ENCODE measurements at places on chromosomes 16 and 17. TPM values are rescaled to one million over a fixed set of nuclear protein-coding genes. Genes with fewer than 3 reads are reported as not detected.

Gene SNX20
- total RNA-seq, result not detected

Gene CNGB1
- not detected for total RNA-seq

Gene CALCOCO2
- 14.5 TPM for total RNA-seq

Gene COX10
- 18.8 TPM for total RNA-seq

Gene MFSD11
- total RNA-seq, result 13.2 TPM

Gene HOXB7
- 12.1 TPM for total RNA-seq

Gene LCMT1
- 34.9 TPM for total RNA-seq

Gene GRB7
- 31.8 TPM for total RNA-seq

Gene C16orf46
- total RNA-seq, result 0.49 TPM

Gene FBXW10B
- total RNA-seq, result not detected

Gene CBX8
- 6.2 TPM for total RNA-seq

Gene KRT24
- total RNA-seq, result not detected

Gene KRTAP2-4
- total RNA-seq, result not detected

Gene GPR139
- total RNA-seq, result not detected

Gene KCNAB3
- 0.63 TPM for total RNA-seq

Gene MPP3
- 6.0 TPM for total RNA-seq

Gene HASPIN
- 1.5 TPM for total RNA-seq

Gene TBC1D3I
- 2.5 TPM for total RNA-seq

Gene STH
- total RNA-seq, result not detected

Gene KARS1
- 110 TPM for total RNA-seq

Gene SPATA32
- total RNA-seq, result not detected

Gene ARHGDIG
- 0.33 TPM for total RNA-seq

Gene GUCY2D
- total RNA-seq, result not detected
